Activated CD4-positive, alpha-beta T cell treated with anti-CD3 and anti-CD28 coated beads, Interleukin-2, amount 50 U/mL, for 24 hours (primary cell): ENCODE measurements at places on chromosomes 3 and 15.

GRCh38 chr3:133940536-133940935 lies 44.9 kb upstream of the RAB6B start:
- no peak for DNase-seq

GRCh38 chr15:71781179-71781964 lies 29.0 kb upstream of the NR2E3 start:
- DNase-seq = no peak

- no peak for DNase-seq
Measured at GRCh38 chr15:27826411-27826810, 272.7 kb downstream of the OCA2 start.

DNA sequence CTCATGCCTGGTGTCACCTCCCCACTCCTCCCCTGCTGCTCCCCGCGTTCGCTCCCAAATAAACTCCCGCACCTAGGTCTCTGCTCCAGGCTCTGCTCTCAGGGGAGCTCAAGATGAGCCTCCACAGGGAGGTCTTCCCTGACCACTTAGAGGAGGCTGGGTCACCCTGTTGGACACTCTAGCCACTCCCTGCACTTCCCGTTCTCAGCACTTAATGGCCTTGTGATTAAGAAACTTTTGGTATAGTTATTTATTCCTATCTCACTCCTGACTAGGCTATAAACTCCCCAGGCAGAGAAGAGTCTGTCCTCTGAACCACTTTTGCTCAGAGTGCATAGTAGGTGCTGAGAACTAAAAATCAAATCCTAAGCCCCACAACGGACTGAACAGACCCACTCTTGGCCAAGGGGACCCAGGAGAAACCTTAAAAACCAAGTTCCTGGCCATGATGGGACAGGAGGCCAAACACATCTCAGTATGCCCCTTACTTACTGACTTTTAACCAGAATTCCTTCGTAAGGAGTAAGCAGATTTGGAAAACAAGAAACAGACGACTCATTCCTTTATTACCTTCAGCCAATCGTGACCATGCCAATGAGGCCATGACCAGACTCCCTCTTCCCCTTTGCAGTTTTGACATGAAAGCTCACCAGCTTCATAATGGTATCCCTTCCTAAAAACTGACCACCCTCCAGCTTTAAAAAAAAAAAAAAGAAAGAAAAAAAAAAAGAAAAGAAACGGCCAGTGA lies 69.0 kb upstream of the HRH1 start:
- DNase-seq = no peak

DNA sequence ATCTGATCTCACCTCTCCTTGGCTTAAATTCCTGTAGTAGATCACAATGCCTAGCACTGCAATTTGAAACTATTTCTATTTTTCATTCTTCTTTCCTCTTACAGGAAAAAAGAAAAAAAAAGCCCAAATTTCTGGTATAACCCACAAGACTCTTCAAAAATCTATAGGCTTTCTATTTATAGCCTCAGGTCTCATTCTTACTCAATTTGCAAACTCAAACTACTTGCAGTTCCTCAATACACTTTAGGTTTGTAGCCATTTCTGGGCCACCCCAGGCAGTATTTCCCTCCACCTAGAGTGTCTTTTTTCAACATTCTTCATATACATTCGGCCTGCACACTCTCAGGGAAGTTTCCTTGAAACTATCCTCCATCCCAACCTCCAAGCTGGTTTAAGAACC lies 169.0 kb downstream of the TBC1D5 start:
- no peak for DNase-seq

DNA sequence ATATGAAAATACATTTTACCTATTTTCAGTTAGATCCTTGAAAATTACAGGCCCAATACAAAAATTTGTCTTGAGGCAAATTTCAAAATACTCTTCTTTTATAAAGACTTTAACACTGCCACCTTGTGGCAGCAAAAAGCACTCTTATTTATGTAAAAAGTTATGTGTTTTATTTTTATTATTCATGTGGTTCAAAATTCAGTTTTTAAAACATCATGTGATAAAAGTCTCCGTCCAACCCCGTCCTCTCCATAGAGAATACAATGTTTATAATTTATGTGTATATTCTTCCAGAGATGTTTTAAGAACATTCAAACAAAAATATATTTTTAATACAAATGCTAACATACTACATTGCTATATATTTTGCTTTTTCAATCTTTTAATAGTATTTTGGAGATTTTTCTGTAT lies 36.9 kb upstream of the TRIM59 start:
- DNase-seq = no peak

DNA sequence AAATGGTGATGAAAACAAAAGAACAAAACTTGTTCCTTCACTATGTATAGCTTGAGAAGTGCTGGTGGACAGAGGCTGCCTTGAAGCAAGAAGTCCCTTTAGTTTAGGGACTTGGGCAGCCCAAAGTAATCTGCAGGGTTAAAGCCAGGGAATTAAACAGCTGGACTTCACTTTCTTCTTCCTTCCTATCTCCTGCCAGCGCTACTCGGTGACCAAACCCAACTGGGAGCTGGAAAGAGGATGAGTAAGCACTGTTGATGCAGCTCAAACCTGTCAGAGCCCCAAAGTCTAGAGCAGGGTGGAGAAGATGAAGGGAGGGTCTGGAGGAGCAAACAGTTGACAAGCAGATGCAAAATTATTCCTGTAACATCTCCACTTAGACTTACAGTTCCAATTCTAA lies 73.1 kb upstream of the FBN1 start:
- no peak for DNase-seq

DNA sequence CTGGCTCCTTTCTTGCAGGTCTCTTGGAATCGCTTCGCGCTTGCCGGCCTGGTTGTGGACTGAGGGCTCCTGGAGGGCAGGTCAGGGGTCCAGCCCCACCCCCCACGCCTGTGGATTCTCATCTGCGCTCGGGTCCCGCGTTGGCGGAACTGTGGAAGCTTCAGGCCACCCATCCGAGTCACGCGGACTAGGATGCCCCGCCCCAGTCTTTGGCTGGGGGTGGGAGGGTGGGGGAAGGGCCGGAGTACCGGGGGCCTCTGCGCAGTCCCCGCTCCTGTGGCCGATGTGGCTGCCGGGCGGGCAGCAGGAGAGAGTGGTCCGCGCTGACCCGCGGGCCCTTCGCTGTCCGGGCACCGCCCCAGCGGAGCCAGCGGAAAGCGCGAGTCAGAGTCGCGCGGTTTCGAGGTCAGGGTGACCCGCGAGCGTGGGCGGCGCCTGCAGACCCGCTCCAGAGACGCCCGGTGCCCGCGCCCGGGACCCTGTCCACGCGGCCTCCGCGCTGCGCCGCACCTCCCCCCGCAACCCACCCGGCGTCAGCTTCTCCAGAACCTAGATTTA lies 114.2 kb downstream of the KLF13 start:
- no peak for DNase-seq

- DNase-seq = no peak
Measured at GRCh38 chr15:71202712-71203111, 87.4 kb downstream of the THSD4 start.

GRCh38 chr15:53974813-53975212 lies 3.4 kb upstream of the UNC13C start:
- DNase-seq = no peak

DNA sequence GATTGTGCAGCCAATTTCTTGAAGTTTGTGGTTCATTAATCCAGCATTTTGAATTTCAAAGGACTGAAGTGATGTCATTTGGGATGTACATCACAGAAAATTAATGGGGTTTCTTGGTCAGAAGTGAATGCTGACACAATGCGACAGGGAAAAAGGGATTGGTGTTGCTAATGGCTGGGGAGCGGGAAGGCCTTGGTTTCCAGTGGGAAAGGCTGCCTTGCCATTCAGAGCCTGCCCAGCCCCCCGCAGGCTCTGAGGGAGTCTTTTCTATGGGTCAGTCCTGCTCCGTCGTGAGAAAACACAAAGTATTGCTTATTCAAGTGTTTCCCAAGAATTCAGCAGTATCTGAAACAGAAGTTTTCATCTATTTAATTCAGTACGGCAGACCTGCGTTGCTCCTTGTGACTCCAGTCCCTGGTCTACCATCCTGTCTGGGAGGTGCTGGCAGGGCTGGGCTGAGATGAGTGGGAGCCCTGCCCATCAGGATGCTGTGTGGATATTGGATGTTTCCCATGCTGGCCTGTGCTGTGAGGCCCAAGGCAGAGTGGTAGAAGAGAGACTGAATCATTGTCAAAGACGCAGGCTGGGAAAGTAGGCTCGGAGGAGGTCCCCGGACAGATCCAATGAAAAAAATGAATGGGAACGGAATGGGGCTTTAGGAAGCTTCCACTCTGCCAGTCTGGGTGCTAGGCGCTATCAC lies 111.2 kb upstream of the KLHL25 start:
- DNase-seq = no peak

GRCh38 chr15:64921711-64922110 lies 10.0 kb downstream of the ANKDD1A start:
- DNase-seq = no peak

- no peak for DNase-seq
Measured at GRCh38 chr15:87712211-87712610, 544.3 kb downstream of the NTRK3 start.

DNA sequence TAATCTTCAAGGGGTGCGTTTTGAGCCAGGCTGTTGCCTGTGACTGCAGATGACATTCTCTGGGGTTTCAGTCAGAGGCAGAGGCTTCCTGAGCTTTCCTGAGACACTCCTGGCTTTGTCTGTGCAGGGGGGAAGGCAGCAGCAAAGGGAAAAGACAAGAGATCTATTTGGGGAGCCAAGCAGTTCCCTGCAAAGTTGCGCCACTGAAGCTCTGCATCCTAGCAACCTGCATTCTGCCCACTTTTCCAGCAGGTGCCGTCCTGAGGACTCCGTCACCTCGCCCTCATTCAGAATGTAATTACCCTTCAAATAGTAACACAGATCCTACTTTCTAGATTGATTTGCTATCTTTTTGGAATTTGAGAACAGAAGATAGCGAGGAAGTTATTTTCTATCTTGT lies 1.9 kb upstream of the TMEM158 start:
- no peak for DNase-seq

DNA sequence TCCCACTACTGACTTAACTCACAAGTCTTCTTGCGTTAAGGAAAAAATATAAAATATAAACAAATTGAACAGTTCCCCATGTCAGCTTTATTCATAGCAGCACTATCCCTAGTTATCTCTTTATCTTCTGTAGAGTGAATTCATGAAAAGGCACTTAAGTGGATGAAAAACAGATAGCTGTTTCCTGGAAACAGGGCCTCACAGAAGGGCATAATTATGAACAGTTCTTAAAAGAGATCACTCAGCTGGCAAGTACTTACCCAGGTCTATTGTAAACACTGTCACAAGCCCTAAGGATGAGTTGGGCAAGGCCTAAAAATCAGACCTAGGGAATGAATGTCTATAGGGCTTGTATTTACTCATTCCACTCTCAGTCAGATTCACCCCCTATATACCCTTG lies 10.7 kb downstream of the MB21D2 start:
- no peak for DNase-seq
